ENCODE measurements at places on chromosomes 4 and X.

DNA sequence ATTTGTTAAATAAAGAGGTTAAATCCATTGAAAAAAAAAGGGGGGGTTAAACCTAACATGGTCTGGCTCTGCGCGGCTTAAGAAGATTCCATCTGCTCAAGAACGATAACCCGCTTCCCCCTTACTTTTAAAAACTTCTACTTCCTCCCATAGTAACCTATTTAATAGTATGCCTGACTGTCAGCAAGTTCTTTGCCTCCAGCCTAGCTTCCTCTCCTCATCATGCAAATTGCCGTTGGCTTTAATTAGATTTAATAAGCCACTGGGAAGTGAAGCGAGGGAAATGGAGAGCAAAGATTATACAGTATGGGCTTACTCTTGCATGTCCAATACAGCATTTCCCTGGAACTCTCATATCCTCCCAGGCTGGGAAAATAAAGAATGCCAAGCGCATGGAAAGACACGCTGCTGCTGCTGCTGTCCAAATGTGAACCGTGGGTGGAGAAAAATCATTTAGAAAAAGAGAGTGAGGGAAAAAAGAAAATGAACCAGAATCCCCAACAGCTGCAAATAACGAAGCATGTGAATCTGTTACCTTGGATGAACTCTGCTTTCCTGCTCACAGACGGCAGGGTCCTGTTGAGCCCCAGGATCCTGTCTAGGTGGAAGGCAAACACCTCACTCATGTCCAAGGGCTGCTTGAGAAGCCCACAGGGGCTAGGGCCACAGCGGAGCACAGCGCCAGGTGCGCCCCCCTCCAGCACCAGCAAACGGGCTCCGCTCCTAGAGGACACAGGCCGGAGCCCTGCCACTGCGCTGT lies 2.7 kb downstream of the GASK1B start:
- DNase-seq: no peak

GRCh38 chr4:88481537-88481936 lies 24.6 kb downstream of the HERC5 start:
- DNase-seq: no peak

DNA sequence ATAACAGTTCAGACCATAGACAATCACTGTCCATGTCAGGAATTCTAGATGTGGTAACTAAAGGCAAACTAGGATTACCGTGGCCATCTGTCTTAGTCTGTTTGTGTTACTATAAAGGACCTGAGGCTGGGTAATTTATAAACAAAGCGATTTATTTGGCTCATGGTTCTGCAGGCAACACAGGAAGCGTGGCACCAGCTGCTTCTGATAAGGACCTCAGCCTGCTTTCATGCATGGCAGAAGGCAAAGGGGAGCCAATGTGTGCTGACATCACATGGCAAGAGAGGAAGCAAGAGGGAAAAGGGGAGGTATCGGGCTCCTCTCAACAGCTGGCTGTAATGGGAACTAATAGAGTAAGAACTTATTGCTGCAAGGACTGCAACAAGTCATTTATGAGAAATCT lies 376.7 kb downstream of the GPM6A start:
- peak; percentile 83 for DNase-seq

- DNase-seq: no peak
Measured at GRCh38 chr4:107600983-107601382, 119.1 kb downstream of the PAPSS1 start.

DNA sequence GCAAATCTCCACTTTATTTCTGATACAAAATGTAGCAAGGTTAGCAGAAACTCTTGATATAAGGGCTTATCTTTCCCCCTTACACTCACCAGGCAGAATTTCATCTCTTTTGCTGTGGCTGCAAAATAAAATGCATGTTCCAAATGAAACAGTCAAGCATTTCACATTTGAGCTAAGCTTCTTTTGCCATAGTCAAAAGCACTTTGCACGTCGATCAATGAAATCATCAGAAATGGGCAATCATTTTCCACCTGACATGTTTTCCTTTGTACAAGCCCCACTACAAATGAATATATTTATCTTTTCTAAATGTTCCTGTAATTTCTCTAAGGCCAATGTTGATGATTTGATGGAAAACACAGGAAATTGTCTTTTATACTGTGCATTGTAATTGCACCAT lies 178.4 kb downstream of the ANKRD50 start:
- DNase-seq: no peak

- DNase-seq: no peak
Measured at GRCh38 chr4:135277980-135278315, 1076.4 kb upstream of the PABPC4L start.

GRCh38 chr4:152283801-152284470 lies 252.0 kb downstream of the FBXW7 start:
- DNase-seq: no peak

GRCh38 chr4:115965588-115965987 lies 852.2 kb upstream of the NDST4 start:
- no peak for DNase-seq

GRCh38 chr4:6562931-6563901 lies 11.8 kb upstream of the MAN2B2 start:
- DNase-seq: no peak

DNA sequence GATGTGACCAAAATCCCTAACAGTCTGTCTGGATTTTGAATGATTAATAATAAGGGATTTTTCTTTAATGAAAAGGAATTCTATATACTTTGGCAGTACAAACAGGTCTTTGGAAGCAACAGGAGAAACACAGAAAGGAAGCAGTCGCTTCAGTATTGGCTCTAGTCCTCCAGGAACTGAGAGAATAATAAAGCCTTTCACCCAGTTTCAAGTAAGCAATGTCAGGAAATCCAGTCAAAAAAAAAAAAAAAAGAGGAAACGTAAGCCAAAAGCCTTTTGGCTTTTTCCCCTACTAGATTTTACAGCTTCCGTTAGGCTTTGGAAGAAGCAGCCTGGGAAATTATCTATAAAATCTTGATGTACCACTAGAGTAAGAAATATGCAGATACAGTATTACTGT lies 61.7 kb upstream of the HDAC8 start:
- no peak for DNase-seq

DNA sequence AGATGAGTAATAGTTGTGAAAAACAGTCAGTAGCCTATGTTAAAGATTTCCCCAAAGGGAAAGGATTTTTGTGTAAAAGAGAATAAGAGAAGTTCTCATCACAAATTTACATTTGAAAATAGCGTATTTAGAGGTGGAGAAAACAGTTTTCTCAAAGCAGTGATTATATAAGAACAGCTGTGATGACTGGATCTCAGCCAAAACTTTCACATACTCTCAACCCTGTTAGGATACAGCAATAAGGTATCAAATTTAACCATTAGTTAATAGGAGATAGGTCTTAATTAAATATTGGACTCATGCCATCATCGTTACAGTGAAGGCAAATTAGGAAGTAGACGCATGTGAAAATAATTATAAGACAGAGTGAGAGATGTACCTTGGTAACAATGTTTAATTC lies 622.7 kb downstream of the PCDH18 start:
- DNase-seq: peak; percentile 67

DNA sequence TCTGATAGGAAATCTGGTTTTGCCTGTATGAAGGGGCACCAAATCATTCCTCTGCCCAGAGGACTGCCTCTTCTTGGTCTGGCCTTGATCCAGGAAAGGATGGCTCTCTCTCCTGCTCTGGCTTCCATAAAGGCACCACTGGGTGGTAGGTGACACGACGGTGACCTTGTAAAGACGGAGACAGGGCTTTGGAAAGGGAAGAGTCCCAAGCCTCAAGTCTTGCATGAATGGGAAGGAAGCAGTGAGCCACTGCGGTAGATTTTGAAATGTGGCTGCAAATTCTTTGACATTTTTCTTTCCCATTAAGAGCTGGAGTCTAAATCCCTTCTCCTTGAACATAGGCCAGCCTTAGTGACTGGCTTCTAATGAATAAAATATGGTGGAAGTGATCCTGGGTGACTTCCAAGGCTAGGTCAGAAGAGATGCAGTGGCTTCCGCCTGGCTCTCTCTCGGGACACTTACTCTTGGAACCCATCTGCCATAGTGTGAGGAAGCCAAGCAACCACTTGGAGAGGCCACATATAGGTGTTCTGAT lies 347.4 kb downstream of the BCOR start:
- DNase-seq: no peak

DNA sequence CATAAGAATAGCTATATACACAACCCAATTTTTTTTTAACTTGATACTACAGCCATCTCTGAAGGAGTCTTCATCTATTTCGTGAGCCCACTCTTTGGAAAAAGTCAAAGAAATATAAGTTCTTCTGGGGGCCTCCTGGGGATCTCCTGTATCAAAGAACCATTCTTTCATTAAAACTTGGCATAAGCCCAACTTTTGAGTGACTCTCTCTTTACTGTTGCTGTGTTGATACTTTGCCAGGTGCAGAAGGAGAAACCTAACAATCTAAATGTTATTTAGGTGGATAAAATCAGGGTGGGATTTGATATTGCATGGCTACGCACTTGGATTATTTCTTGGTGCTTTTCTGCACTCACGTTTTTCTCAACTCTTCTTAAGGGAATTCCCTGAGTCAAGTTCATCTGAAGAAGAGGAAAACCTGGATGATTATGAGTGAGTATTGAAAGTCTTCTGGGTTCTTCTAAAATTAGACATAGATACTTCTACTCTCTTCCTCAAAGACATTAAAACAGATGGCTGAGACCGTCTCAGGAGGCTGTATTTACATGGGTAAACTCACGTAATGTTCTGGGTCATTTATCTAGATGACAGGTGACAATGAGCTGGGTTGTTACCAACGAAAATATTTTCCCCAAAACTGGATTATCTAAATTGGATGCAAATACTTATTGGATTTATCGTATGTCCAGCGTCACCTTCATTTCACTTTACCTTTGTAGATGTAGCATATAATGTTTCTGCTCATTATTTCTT lies 25.2 kb downstream of the BMX start:
- peak; percentile 60 for DNase-seq

DNA sequence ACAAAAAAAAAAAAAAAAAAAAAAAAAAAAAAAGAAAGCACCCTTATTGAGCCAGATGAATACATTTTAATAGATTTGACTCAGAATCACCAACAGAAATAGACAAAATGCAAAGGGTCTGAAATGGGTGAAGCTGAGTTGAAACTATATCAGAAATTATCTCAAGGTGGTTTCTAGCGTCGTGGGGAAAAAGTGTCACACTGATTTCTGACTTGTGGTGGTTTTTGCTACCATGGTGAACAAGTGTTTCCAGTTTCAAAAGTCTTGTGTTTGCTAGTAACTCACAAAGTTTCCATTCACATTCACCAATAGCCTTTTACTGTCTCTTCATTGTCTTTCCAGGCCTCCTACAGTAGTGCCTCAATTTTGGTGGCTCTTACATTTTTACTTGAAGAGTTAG lies 135.5 kb downstream of the ARHGAP24 start:
- no peak for DNase-seq

- DNase-seq: no peak
Measured at GRCh38 chrX:17475449-17476217, 100.6 kb downstream of the NHS start.

DNA sequence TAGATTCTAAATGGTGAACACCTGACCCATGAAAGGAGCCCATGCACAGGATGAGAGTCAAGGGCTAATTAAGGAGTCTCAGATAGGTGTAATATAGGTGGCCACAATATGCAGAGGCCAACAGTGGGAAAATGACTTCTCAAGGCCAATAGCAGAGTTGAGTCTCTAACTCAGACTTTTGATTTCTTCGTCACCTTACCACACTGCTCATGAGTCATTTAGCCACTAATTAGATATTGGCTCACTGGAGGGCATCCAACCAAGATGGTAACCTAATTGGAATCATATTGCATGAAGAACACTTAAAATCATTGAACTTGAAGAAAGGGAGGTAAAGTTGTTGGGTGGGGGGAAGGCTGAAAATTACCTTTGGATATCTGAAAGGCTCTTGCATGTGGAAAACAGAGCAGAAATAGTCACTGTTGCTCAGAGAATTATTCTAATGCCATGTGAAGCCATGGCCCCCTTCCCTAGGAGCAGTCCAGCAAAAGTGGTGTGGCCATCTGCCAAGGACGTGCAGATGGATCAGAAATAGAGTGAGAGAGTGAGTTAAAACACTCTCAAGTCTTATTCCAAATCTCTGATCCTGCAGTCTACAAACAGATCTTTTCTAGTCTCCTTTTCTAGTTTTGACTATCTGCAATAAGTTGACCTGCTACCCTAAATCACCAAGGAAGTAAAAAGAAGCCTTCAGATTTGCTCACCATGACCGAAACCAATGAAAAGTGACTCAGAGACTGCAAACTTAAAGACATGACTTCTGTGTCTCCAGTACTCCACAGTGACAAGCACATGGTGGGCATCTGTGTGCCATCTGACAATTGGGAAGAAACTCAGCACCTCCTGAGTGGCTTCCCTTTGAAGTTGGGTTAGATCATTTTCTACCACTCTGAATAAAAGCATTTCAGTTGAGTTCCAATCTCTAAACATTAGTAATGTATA lies 93.9 kb upstream of the C1QTNF7 start:
- DNase-seq: no peak

- DNase-seq: peak; percentile 40
Measured at GRCh38 chrX:68732906-68733493, 85.5 kb downstream of the STARD8 start.

GRCh38 chr4:8843597-8843996 lies 28.0 kb downstream of the HMX1 start:
- DNase-seq: no peak

DNA sequence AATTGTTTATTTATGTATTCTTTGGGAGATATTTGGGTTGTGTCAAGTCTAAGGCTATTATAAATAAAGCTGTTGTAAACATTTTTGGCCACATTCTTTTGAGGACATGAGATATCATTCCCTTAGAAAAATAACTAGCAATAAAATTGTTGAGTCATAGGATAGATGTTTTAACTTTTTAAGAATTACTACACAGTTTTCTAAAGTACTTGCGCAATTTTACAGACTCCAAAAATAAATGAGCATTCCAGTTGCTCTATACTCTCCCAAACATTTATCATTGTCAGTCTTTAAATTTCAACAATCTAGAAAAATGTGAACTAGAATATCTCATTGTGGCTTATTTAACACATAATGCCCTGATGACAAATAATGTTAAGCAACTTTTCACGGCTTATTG lies 189.1 kb upstream of the ADGRL3 start:
- DNase-seq: no peak

- peak; percentile 41 for DNase-seq
Measured at GRCh38 chrX:119488749-119489148, 20.5 kb downstream of the SLC25A5 start.

GRCh38 chr4:107736924-107737448 lies 17.0 kb upstream of the PAPSS1 start:
- DNase-seq: peak; percentile 24

DNA sequence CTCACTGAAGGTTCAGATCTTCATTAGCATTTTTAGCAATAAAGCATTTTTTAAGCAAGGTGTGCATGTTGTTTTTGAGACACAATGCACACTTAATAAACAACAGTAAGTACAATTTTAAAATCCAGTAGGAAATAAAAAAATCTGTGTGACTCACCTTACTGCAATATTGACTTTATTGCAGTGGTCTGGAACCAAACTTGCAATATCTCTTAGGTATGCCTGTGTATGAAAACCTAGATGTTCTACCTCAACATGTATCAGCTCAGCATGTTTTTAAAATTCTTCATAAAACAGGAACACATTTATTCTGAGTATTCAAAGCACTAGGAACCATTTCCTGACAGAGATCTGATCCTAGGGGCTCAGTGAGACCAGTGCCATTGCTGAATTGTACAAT lies 26.7 kb downstream of the NR0B1 start:
- no peak for DNase-seq

GRCh38 chr4:41146196-41146595 lies 68.1 kb downstream of the APBB2 start:
- DNase-seq: no peak

All from NCI-H1092 (cell line).